ENCODE measurements at places on chromosomes 7 and 10.
A peak's percentile ranks its signal among the peaks of the same experiment; 100 is the strongest.

- DNase-seq: no peak
Observed at GRCh38 chr10:22426653-22427052, 81.4 kb downstream of the SPAG6 start.

DNA sequence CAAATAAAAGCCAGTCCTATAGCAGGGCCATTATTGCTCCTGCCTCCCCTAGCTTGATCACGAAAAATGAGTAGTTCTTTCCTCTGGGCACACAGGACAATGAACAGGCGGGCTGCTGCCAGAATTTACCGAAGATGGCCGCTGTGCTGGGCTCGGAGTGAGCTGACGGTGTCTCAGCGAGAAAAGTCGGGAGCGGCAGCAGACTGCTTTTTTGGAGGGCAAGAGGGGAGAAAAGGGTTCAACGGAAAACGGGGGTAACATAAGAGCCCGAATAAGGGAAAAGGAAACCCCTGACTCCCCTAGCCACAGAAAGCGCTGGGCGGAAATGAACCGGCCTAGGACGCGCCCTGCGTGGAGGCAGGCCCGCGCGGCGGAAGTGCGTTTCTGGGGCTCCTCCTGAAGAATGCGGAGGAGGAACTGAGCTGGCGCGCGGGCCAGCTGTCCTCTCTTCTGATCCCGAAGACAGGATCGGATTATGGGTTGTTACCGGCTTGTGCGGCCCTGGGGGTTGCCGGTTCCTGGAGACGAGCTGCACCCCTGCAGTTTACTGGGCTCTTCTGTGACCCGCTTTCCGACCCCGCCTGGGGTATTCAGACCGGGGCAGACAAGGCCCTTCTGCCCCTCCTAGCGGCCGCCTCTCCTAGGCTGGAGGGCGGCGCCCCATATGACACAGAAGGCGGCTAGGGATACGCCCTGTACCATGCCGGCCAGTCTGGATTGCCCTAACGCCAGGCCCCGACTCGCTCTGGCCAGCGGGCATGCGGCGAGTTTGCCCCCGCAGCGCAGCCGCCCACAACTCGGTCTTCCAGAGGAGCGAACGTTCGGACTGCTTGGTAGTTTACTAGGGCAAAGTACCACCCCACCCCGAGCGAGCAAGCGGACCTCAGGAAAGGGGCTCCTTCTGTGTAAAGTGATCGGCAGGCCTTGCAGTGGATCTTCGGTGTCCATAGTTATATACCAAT, 30.1 kb upstream of the KMT2E start:
- peak; percentile 76 for DNase-seq

DNA sequence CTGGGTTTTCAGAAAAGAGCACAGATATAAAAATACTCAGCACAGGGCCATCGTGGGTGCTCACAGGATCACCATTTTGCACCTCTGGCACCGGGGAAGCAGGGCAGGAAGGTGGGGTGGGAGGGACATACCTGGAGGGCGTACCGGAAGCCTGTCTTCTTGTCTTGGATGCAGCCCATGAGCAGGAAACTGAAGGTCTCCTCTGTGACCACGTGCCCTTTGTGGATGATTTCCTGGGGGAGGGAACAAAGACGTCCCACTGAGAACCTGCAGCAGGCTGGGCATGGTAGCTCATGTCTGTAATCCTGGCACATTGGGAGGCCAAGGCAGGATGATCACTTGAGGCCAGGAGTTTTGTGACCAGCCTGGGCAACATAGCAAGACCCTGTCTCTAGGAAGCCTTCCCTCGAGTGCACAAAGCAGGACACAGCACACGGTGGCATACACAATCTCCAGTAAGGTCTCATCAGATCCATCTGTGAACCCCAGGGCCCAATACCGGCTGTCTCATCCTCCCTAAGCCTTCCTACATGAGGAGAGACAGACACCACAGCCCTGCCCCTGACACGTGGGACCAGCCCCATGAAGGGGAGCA, 9.5 kb downstream of the PTCD1 start:
- no peak for DNase-seq

- no peak for DNase-seq
Observed at GRCh38 chr7:116598861-116599260, 73.1 kb upstream of the MET start.

DNA sequence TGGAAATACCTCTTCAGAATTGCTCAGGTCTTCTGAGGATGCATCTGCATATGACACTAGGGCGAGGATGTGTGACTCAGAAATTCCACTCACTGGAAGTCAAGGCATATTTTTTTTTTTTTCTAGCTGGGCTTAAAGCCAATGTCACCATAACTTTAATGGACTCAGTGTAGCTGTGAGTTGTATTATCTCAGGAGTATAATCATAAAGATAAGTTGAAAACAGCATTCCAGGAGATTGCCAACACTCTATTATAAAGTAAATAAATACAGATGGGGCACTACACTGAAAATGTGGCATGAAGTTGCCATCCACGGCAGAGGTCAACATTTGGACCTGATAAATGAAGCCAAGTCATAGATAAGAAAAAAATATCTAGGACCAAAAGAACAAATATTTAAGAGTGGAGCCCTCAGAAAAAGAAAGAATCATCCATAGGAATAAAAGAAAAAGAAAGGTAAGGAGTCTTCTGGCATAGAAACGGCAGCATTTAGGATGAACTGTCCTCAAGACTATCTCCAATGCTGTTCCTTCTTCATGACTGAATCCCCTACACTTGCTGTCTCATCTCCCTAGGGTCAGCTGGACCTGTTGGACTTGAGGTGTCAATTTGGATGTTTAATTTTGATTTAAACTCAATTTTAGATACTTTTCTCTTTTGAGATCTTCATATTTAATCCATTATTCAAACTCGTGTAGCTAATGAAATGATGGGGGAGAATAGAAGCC, 72.9 kb upstream of the CAV2 start:
- DNase-seq: no peak

GRCh38 chr10:15595260-15595659, 124.5 kb downstream of the ITGA8 start:
- DNase-seq: no peak

DNA sequence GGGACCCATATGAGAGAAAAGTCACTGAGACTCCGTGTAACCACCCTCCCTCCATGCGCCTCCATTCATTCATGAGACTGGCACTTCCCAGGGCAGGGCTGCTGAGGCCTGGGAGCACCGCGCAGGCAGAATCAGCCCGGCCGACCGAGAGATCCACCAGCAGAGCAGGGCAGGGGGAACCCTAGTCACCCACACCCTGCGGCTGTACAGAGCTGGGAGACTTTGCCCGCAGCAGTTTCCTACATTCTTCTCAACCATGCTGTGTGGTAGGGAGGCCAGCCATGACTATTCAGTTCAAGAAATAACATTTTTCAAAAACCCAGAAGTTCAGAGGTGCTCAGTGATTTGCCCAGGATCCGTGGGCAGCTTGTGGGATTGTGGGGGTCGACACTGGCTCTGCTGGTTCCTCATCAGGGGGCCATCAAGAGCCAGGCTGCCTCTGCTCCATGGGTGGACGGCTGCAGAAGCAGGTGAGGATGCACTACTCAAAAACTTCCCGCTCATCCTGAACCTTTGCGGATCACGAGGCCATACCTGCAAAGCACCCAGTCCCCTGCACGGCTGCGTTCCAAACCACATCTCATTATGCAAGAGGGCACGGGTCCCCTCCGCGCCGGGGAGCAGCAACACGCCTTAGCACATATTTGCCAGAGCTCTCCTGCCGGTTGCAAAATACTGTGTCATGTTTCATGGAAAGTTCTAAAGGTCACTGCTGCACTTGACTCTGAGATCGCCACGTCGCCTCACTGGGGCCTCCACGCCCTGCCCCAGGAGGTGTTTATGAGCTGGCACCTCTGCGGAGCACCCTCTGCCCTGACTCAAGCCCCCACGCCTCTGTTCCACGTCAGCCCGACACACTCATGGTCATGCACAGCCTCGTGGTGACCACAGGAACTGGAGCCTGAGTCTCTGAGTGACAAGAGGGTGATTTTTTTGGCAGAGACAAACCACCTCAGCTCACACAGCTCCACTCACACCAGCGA, 132.0 kb downstream of the PRKAG2 start:
- no peak for DNase-seq

- DNase-seq: no peak
Observed at GRCh38 chr7:22728401-22729029, 1.5 kb downstream of the IL6 start.

DNA sequence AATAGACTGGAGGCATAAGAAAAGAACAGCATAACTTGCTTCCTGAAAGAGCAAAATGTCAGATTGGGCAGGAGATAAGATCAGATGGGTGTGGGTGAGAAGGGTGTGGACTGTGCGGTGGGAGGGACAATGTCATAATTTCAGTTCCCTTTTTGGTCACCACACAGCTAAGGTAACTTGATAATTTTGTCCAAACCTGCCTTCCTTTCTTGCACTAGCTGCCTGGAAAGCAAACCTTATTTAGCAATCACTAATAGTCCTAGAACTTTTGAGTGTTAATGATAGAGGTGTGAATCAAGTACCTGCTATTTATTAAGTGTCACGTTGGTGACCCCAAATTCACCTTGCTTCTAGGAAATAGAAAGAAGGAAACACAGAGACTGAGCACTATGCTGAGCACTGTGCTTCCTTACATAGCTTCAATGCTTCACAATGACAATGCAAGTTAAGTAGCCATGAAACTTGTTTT, 72.4 kb upstream of the SP4 start:
- peak; percentile 7 for DNase-seq

- DNase-seq: no peak
Observed at GRCh38 chr7:29548823-29549222, 14.8 kb upstream of the PRR15 start.

DNA sequence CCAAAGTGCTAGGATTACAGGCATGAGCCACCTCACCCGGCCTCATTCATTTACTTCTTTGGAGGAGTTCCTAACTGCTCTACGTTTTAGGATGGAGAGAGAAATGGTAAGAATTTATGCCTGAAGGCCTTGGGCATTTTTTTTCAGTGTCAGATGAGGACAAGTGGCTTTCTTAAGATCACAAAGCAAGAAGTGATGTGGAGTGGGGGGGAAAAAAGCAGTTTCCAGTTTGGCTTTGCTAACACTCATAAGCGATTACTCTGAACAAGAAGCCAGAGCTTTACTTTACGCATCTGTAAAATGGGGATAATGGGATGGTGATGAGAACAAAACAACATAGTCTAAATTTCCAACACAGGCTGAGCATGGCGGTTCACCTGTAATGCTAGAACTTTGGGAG, 2.6 kb upstream of the PPIA start:
- DNase-seq: no peak

GRCh38 chr10:127815147-127815546, 77.6 kb downstream of the CLRN3 start:
- DNase-seq: no peak

GRCh38 chr7:124801330-124801895, 35.8 kb upstream of the GPR37 start:
- no peak for DNase-seq

DNA sequence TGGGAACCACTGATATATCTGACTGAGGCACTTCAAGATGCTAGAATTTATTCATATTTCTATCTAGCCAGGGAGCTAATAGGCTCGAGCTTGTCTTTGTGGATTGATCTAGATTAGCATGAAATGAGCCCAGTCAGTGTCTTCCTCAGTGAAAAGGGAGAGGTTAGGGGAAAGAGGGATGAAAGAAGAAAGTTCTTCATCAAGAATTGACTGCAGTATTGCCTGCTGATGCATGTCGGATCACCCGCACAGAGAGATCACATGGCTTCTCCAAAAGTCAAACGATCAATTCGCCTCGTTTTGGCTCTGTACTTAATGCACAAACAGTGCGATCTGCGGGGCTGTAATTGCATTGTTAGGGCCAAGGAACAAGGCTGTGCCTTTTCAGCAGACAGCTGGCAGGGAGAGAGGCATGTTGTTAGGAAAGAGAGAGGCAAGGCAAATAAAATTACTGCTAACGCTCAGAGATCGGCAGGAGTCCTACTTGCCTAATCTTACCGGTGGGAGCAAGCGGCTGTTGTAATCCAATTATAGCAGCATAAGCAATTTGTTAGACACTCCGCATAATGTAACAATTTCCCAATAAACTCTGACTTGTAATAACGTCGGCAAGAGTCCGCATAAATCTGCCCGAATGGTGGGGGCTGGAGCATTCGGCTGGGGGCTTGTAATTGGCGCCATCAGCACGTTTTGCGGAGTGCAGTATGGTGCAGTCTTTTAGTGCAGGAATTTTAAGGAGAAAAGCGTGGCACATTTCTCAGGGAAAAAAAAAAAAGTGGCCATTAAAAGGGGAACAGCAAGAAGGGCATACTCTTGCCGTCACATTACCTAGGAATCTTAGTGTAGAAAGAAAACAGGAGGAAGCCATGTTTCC, 102.1 kb downstream of the POLL start:
- DNase-seq: no peak

DNA sequence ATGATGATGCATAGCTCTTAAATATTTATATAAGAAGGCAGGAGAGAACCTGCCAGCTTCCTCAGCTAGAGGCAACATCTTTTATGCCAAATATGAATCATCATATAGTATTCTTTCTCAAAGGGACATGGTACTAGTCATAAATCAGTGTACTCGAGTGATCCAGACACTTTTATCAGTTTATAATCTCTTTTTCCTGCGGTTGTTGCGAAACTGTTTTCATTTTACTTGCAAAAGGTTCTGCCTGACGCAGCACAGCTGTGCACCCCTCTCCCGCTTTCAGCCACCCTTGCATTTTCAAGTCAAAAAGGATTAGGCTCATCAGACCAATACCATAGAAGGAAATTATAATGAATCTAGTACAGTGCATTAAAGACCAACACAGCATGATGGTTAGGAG, 332.3 kb upstream of the PRKCQ start:
- DNase-seq: no peak

DNA sequence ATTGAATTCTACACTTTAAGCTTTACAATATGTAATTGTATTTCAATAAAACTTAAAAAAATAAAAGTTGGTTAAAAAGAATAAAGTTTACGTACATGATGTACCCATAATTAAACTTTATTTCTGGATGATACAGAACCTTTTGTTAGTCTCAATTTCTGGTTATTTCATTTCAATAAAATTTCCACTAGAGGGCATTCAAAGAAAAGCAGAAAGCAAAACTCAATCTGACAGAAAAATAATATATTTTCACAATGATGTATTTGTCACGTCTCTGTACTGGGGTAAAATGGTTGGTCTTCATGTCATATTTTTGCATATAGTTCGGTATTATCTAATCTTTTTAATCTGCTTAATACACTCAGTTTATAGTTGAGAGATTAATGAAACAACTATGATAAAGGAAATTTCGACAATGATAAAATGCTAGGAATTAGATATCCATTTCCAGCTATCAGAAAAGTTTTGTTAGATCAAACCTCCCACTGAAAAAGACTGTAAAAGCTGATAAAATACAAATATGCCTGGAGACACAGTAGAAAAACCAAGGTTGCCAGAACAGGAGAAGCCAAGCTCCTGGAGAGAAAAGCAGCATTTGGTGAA, 27.4 kb downstream of the ASZ1 start:
- no peak for DNase-seq

GRCh38 chr7:37729181-37729580, 45.6 kb downstream of the GPR141 start:
- DNase-seq: no peak

- peak; percentile 19 for DNase-seq
Observed at GRCh38 chr7:2843711-2844152, 376 bp downstream of the GNA12 start.

GRCh38 chr10:59337201-59337652, 25.1 kb downstream of the FAM13C start:
- DNase-seq: no peak
